ENCODE measurements at places on chromosomes 1 and 21.

DNA sequence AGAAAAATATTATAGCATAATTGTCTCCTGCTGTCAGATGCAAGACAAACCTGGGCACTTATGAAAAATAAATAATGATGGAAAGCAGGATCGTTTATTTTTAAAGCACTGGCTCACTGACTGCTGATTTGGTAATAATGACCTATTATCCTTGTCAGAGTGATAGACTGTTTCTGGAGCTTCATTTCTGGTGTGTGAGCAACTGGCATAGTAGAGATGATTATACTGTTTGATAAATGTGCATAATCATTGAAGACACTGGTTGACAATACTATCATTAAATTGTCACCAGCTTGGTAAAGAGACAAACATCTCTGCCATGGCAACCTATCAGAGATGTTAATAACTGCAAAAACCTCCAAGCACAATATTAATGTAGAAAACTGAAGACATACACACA lies 179.9 kb upstream of the ZNF644 start:
- DNase-seq = no peak

- DNase-seq = no peak
Measured at GRCh38 chr1:222247811-222248310, 300.0 kb downstream of the HHIPL2 start.

GRCh38 chr1:96865731-96866685 lies 144.4 kb downstream of the PTBP2 start:
- DNase-seq = peak; percentile 36

- DNase-seq = no peak
Measured at GRCh38 chr1:106688446-106688845, 368.0 kb upstream of the PRMT6 start.

GRCh38 chr1:199704231-199704630 lies 323.3 kb upstream of the NR5A2 start:
- DNase-seq = no peak

- no peak for DNase-seq
Measured at GRCh38 chr1:11132563-11133293, 33.1 kb upstream of the EXOSC10 start.

DNA sequence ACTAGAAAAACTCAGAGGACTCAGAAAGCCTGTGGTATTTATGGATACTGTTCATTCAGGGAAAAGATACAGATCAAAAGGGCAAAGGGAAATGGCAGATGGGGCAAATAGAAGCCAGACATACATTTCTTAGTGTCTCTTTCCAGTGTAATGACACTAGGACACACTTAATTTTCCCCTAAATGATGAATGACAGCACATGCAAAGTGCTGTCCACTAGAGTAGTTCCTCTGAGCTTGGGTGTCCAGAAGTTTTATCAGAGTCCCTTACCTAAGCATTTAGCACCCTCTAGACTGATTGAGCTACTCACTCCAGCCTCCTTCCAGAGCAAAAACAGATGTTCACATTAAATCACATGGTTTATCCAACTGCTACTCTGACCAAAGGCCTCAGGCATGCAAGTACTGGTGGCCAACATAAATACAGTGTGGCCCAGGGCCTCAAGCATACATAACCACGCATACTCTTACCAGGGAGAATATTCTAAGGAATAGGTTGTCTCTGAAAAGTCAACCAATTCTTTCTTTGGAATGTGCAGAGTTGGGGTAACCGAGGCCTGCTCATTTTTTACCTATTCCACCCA lies 166.9 kb downstream of the NCAM2 start:
- peak; percentile 2 for DNase-seq

DNA sequence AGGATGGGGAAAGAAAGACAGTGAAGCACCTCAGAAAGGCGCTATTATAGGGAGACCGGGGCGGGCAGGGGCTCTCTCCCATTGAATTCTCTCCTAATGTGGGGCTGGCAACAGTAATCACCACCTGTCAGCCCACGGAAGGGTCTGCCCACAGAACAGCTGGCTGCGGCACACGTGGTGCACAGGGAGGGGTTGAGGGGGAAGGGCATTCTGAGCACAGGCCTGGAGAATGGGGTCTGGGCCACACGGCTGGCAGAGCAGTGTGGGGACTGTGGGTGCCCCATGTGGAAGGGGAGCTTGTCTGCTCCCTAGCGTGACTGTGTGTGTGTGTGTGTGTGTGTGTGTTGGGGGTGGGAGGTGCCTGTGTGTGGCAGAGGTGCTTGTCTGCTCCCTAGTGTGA lies 4.1 kb downstream of the OLFML3 start:
- DNase-seq = no peak

DNA sequence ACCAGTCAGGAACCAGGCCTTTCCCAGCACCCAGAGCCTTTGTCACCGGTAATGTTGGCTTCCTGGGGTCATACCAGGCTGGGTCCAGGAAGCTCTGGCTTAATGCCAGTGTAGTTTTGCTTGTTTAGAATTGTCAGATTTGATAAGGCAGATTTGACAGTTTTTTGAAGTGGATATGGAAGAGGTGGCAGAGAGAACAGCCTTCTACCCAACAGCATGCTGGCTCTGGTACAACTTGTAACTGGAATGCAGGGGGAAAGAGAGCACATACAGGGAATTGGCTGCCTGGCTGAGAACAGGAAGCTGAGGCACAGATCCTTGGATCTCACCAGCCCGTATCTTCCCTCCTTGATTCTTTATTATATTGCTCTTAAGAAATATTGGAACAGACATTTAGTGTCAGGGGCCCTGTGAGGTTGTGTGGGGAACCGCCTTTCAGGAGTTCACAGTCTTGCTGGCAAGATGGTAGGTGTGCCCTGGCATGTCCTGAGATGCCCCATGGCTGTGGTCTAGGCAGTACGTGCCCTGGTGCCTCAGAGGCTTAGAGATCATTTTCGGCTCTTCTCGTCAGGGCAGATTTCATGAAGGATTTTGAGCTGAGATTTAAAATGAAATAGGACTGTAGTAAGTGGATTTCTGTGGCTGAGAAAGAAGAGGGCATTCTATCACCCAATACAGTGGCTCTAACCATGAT lies 227.0 kb downstream of the PBX1 start:
- no peak for DNase-seq

DNA sequence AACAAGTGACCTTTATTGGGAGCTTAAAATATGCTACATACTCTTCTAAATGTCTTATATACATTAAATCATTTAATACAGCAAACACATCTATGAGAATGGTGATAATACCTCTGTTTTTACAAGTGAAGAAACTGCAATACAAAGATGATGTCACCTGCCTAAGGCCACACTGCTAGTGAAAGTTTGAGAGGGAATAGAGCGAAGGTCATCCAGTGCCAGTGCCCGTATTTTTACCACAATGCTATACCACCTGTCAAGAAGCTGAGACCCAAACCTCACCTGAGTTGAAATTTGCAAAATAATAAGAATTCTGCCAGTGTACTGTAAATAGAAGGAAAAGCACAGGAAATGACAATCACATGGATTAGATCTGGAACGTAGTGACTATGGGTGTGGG lies 200.4 kb upstream of the TMPRSS15 start:
- DNase-seq = peak; percentile 69

All from small intestine (tissue), 16 donors.